Central memory CD8-positive, alpha-beta T cell (primary cell): ENCODE measurements at places on chromosomes 1 and 21.
A peak's percentile ranks its signal among the peaks of the same experiment; 100 is the strongest.

GRCh38 chr1:159600894-159601293 lies 13.3 kb downstream of the APCS start:
- H3K4me3 ChIP-seq: no peak overlapping the region
- H3K36me3 ChIP-seq: peaks cover 1% of the 10 kb centered on the region
- H3K4me1 ChIP-seq: no peaks in the 10 kb centered on the region
- H3K27me3 ChIP-seq: peaks cover 81% of the 10 kb centered on the region

- H3K36me3 ChIP-seq: peaks cover 2% of the 10 kb centered on the region
- peak overlapping the region; percentile 80 for H3K27ac ChIP-seq
- peaks cover 40% of the 10 kb centered on the region for H3K4me1 ChIP-seq
- DNase-seq: no peak
- H3K27me3 ChIP-seq: no peaks in the 10 kb centered on the region
- H3K4me3 ChIP-seq: peak overlapping the region; percentile 39
Observed at GRCh38 chr1:229254910-229255541, 15.9 kb upstream of the RAB4A start.

DNA sequence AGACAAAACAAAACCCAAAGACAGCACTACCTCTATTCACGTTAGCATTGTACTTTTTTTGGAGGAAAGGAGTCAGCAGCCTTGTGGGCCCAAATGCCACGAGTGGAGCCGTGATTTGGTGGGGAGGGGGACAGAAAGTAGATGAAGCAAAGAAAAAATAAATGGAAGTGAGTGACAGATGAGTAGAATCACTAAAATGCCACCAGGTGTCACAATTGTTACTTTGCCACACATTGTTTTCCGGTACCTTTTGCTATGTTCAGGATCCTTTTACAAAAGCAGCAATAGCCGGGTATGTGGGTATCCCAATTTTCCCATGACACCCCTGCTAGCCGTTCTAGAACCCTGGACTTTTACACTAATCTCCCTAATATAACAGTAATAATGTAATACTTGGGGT lies 85.0 kb upstream of the AK4 start:
- no peak for DNase-seq
- H3K4me3 ChIP-seq: no peak overlapping the region
- H3K4me1 ChIP-seq: peaks cover 60% of the 10 kb centered on the region

DNA sequence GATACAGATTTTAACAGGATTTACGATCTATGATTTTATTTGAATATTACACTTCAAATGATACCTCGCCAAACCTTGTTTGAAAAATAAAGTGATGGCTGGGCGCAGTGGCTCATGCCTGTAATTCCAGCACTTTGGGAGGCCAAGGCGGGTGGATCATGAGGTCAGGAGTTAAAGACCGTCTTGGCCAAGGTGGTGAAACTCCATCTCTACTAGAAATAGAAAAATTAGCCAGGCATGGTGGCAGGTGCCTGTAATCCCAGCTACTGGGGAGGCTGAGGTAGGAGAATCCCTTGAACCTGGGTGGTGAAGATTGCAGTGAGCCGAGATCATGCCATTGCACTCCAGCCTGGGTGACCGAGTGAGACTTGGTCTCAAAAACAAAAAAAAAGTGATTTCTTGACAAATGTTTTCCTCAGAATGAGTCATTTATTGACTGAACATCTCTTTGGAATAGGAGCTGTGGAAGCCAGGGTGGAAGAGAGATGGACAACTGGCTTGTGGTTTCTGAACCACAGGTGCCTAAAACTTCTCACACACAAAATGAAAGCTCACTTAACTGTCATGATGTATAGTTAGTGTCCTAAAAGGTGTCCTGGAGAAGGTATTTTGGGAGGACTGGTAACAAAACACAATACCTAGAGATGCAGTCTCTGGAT lies 11.9 kb downstream of the PKNOX1 start:
- no peak overlapping the region for H3K27ac ChIP-seq
- peaks cover 26% of the 10 kb centered on the region for H3K4me1 ChIP-seq
- no peak overlapping the region for H3K4me3 ChIP-seq
- no peaks in the 10 kb centered on the region for H3K27me3 ChIP-seq
- no peak for DNase-seq
- H3K36me3 ChIP-seq: no peaks in the 10 kb centered on the region

DNA sequence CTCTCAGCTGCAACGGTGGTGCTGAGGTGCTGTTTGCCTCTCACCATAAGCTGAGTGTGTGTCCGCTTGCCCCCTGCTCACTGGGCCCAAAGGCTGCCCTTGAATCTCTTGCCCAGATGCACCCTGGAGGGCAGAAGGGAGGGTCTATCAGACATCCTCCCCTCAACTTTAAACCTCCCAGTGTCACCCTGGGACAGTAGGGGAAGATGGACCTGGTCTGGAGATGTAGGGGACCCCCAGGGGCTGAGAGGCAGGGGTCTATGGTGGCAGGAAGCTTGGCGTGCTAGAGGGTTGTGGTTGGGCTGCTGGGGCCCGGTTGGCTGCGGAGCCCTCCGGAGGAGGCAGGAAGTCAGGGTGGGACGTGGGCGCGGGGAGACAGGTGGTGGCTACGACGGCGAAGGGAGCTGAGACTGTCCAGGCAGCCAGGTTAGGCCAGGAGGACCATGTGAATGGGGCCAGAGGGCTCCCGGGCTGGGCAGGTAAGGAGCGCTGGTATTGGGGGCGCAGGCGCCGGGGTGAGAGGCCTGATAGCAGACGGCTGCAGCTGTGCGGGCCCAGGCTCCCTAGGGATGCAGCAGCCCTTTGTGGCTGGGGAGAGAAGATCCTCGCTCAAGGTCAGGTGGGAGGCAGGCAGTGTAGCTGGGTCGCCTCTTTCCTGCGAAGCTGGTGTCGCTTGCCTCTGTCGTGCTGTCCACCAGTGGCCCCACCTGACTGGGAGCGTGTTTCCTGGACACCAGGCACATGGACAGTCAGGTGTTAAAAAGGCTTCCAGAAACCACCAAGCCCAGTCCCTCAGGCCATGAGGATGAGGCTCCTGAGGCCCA lies at the start of gene LCK:
Gene LCK (plus strand): TSS at position 373 of the 824 bp plus-strand sequence. CDS start 23,065 bp downstream, outside the sequence.
- H3K27ac ChIP-seq: peak within 1 kb of the TSS; percentile 98
- peak; percentile 46 for DNase-seq
- H3K4me1 ChIP-seq: peaks cover 59% of the 10 kb centered on the region
- peaks cover 34% of the 10 kb centered on the region for H3K36me3 ChIP-seq
- H3K27me3 ChIP-seq: no peaks in the 10 kb centered on the region

DNA sequence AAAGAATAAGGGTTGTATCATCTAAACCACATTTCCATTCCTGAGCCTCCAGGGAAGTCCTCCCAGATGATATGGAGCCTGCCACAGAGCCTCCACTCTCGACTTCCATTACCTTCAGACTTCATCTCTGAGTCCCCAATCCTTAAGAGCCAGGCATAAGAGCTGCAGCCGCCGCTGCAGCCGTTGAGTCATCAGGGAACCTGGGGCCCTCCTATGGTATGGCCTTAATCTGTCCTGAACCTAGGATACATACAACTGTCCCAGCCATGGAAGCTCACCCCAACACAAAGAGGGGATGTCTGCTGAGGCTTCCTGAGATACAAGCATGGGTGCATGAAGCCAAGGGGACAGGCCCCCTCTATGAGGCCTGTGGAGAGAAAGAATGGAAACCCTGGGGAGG lies 16.3 kb downstream of the TAL1 start:
- H3K36me3 ChIP-seq: no peaks in the 10 kb centered on the region
- no peaks in the 10 kb centered on the region for H3K4me1 ChIP-seq
- no peak overlapping the region for H3K27ac ChIP-seq
- H3K4me3 ChIP-seq: no peak overlapping the region

DNA sequence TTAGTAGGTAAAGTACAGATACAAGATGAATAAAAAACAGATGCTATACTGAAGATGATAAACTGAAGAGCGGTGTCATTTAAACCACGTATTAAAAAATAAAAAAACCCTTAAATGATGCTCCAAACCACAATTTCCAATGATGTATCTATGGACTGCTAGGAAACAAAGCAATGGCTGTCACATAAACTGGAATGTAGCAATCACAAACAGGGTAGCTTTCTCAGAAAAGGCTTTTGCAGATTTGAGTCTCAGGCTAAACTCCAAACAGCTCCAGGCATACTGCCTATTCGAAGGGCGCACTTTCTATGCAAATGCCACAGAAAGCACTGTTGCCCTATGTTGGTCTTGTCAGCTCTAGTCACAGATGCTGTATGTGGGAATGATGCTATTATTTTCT lies 12.4 kb upstream of the H3-3A start:
- peaks cover 5% of the 10 kb centered on the region for H3K36me3 ChIP-seq
- H3K4me1 ChIP-seq: no peaks in the 10 kb centered on the region
- no peaks in the 10 kb centered on the region for H3K27me3 ChIP-seq
- no peak for DNase-seq

DNA sequence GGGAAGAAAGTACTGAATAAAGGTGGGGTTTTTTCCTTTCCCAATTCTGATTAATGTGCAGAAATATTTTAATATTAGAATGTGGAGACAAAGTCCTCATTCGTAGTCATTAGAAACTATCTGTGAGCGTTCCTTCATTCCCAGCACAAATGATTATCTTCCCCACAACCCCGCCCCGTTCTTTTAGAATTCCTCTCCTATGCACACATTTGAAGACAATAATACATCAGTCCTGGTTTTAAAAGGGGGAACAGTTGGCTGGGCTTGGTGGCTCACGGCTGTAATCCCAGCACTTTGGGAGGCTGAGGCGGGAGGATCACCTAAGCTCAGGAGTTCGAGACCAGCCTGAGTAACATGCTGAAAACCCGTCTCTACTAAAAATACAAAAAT lies 876 bp downstream of the ALDH9A1 start:
- peak overlapping the region; percentile 93 for H3K27ac ChIP-seq
- peaks cover 28% of the 10 kb centered on the region for H3K4me1 ChIP-seq
- no peaks in the 10 kb centered on the region for H3K27me3 ChIP-seq
- peak overlapping the region; percentile 95 for H3K4me3 ChIP-seq
- peaks cover 18% of the 10 kb centered on the region for H3K36me3 ChIP-seq

GRCh38 chr1:41341365-41341683 lies 19.9 kb upstream of the FOXO6 start:
- no peak overlapping the region for H3K4me3 ChIP-seq
- peaks cover 30% of the 10 kb centered on the region for H3K4me1 ChIP-seq
- H3K27me3 ChIP-seq: peaks cover 41% of the 10 kb centered on the region
- DNase-seq: no peak

GRCh38 chr1:231964241-231964640 lies 337.7 kb downstream of the DISC1 start:
- DNase-seq: no peak
- no peak overlapping the region for H3K27ac ChIP-seq
- no peaks in the 10 kb centered on the region for H3K27me3 ChIP-seq
- H3K4me1 ChIP-seq: no peaks in the 10 kb centered on the region

DNA sequence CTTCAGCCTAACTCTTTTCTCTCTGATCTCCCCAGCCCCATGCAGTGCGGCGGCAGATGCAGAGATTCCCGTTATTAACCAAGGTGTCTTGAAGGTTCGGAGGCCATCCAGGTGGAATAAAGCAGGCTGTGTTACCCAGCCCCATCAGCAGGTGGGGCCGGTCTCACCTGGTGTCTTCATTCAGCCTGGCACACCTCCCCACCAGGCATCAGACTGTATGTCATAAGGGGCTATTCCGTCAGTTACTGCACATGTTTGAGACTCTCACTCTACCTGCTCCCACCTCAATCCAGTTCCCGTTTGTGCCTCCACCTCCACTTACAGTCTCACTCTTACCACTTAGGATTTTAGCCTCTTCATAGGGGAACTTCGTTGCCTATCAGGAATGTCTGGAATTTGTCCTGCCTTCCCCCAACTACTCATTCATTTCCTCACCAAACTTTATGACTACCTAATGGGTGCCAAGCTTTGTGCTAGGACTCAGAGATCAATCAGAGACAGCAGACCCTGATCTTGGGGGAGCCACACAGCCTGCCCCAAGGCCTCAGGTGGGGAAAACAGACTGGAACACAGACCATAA lies 170.2 kb downstream of the PLPP3 start:
- no peaks in the 10 kb centered on the region for H3K27me3 ChIP-seq
- DNase-seq: no peak
- no peaks in the 10 kb centered on the region for H3K4me1 ChIP-seq
- H3K36me3 ChIP-seq: no peaks in the 10 kb centered on the region
- H3K4me3 ChIP-seq: no peak overlapping the region

GRCh38 chr1:90715309-90715708 lies 1.8 kb downstream of the BARHL2 start:
- H3K27ac ChIP-seq: no peak overlapping the region
- no peak for DNase-seq
- H3K4me3 ChIP-seq: no peak overlapping the region
- H3K36me3 ChIP-seq: peaks cover 27% of the 10 kb centered on the region
- H3K4me1 ChIP-seq: peaks cover 11% of the 10 kb centered on the region

DNA sequence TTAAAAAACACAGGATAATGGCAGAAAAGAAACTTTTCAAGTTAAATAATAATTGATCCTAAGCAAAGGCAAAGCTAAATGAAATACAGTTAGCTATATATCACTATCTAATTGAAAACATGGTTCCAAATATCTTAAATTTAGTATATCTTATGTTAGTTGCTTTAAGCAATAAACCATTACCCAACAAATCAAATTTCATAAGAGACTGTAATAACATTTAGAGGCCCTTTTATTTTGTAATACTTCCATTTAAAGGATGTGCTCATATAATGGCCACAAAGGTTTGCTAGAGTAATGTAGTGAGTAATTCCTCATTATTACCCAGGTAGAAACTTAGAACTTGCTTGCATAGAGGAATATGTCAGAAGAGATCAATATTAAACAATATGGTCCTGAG lies 32.3 kb downstream of the RPL5 start:
- H3K4me1 ChIP-seq: peaks cover 4% of the 10 kb centered on the region
- no peak for DNase-seq
- H3K36me3 ChIP-seq: peaks cover 1% of the 10 kb centered on the region
- H3K4me3 ChIP-seq: no peak overlapping the region

GRCh38 chr1:232110281-232111090 lies 483.9 kb downstream of the DISC1 start:
- H3K27ac ChIP-seq: no peak overlapping the region
- no peaks in the 10 kb centered on the region for H3K36me3 ChIP-seq
- DNase-seq: no peak
- peaks cover 37% of the 10 kb centered on the region for H3K27me3 ChIP-seq
- H3K4me1 ChIP-seq: no peaks in the 10 kb centered on the region

DNA sequence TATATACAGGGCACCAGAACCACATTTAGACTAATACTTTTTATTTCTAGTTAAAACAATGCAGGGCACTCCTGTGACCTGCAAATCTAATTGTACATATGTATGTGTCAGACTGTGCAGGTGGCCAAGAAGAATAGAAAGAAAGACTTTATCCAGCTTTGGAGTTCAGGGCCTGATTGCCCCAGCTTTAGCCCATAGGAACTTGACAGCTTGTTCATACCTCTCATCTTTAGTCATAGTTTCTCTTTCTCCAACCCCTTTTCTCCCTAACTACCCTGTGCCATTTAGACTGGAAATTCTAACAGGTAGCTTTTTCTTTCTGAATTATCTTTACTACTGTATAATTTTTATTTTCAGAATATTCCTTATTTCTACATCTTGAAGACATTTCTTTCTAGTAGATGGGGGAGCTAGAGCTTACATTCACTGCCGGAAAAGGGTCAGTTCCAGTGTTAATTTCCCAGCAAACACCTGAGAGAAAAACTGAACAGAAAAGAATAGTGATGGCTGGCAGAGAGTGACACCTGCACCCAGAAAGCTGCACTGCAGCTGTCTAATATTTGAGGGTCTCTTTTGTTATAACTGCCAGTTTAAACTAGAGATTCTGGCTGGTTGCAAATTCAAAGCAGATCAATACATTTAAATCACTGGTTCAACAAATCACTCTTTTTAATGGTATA lies 8.4 kb downstream of the YBX1 start:
- H3K27me3 ChIP-seq: no peaks in the 10 kb centered on the region
- DNase-seq: no peak
- peak overlapping the region; percentile 25 for H3K27ac ChIP-seq
- peaks cover 30% of the 10 kb centered on the region for H3K36me3 ChIP-seq
- H3K4me3 ChIP-seq: no peak overlapping the region
- H3K4me1 ChIP-seq: peaks cover 94% of the 10 kb centered on the region
